NCI-H2029 treated with DMSO at 0.1 percent for 48 hours (cell line): ENCODE measurements at places on chromosomes 1 and 21.
A peak's percentile ranks its signal among the peaks of the same experiment; 100 is the strongest.

DNA sequence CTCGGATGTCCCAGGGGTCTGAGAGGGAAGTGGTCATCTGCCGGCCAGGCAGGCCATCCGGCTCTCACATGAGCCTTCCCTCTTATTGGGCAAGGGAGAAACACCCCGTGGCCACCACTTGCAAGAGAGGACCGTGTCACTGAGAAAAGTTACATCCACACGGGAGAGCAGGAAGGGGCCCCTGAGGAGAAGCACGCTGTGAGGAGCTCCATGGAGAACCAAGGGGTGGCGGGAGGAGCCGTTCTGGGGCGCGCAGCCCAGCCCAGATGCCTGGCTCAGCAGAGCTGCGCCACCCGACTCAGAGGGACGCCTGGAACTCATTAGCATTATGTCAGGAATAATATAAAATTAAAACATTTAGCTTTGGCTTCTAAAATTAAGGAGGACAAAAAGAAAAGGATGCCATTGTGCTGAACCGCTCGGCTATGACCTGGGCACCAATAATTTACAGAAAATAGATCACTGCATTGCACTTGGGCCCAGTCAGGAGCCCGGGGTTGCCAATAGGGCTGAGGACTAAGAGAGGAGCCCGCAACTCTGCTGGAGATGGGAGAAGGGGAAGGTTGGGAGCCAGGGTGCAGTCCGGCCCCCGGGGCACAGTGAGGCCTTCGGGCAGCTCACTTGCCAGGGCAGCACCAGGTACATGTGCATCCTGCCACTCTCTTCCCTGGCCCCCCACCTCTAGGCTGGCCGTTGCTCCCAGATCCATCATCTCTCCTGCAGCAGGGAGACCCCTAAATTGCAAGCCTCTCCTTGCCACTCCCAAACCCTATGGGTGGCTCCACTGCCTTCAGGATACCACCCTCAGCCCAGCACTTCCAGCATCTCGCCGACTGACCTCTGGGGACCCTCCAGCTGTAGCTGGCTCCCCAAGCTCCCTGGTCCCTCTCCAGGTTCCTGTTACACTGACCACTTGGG lies 84.8 kb downstream of the DMRTB1 start:
- DNase-seq = no peak

DNA sequence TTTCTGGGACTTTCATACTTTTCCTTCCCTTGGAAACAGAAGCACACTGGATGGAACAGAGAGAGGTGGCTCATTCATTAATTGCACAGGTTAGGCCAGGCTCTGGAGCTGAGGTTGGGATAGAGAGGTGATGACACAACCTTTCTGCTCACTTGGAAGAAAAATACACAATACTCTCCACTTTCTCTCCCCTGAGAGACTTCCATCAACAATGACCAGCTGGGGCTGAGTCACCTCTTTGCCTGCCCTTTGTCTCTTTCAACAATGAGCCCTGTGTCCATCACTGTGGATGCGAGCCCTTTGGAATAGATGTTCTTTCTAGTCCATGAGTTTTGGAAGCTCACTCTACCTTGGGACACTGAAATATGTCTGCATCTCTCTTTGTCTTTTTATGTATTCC lies 43.1 kb downstream of the ATP2B4 start:
- no peak for DNase-seq

- DNase-seq = no peak
Observed at GRCh38 chr1:2352897-2353550, 38.3 kb downstream of the MORN1 start.

- DNase-seq = no peak
Observed at GRCh38 chr1:10815858-10816195, 19.4 kb upstream of the CASZ1 start.

DNA sequence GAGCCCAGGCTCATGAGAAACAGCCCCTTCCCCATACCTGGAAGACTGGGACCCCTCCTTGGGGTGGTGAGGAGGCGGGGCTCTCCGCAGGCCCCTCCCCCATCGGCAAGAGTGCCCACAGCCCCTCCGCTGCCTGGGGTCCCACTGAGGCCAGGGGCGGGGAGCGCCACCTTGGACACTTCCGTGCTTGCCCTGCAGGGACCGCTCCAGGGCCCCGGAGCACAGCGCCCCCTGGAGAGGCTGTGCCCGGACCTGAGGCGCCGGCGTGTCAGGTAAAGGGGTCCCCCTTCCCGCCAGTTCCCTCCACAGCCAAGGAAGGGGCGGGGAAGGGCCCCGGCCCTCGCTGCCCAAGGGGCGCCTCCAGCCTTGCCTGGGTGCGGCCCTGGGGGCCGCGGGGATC lies 21.5 kb downstream of the INAVA start:
- no peak for DNase-seq

GRCh38 chr1:76033800-76034475 lies 40.6 kb upstream of the ST6GALNAC3 start:
- DNase-seq = no peak

DNA sequence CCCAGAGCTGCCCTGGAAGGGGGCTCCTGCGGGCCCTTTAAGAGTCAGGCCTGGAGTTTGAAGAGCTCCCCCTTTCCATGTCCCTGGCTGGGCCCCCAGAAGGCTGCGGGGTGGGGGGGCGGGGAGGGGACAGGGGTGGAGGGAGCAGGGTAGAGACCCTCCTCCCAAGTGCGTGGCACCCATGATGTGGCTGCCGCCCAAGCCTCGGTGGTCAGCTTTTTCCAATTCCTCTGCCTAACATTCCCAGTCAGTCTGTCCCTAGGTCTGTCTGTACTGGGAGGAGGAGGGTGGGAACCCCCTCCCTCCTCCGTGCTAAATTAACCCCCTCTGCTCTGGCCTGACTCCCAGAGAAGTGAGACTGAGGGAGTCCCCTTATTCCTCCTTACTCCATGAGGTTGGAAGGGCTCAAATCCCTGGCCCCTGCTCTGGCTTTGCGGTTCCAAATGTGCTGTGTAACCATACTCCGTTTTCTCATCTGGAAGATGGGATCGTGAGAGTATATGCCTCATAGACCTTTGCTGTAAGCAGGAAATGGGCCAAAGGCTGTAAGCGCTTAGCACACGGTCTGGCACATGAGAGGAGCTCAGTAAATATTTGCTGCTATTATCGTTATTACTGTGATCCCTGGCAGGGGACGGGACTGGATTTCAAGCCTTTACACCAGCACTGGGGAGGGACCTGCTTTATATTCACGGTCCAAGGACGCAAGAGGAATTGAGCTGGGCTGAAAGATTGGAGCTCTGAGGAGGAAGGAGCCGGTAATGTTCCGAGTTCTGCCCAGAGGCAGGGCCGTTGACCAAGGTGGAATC lies 658 bp upstream of the COL16A1 start:
- peak; percentile 57 for DNase-seq

GRCh38 chr1:15735304-15736037 lies 587 bp upstream of the SLC25A34 start:
- no peak for DNase-seq

DNA sequence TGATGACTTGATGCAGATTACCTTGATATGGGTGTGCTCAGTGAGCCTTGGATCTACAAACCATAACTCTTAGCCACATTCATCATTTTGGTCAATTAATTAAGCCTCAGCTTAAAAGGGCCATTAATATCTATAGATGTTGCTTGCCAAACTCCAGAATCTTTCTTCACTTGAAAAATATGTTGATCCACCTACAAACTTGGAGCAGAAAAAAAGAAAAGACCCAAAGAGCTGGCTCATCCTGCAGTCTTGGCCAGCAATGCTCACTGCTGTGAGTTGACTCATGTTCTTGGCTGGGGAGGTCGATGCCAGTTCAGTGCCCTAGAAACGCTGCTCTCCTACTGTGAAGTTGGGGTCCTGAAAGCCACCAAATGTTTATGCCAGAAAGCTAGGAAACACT lies 75.4 kb downstream of the DPT start:
- no peak for DNase-seq

DNA sequence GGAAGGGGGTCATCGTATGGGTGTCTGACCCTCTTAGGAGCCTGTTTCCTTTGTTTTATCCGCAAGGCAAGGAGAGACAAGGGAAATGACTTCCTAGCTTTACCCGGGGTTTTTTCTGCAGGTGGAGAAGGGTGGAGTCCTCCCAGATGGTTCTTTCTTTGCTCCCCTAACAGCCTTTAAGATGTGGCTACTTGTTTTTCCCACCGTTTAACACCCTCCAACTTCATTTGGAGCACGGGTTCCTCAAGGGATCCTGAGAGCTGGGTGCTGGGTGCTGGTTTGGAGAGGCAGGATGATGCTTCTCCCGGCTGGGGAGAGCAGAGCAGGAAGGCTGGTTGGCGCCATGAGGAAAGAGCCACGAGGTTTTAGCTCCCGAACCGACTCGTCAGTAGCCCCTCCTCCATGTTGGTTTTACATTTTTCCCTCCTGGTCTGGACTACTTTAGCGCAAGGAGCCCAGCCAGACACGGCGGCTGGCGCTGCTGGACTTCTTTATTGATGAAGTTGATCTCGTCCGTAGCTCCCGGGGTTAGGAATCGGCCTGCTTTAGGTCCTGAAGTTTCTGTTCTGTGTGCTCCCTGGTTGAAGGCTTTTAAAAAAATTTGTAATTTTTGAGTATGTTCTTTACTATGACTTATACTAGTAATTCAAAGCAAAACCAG lies 1.4 kb downstream of the UCK2 start:
- peak; percentile 31 for DNase-seq

GRCh38 chr1:93848350-93848883 lies 30.6 kb downstream of the DNTTIP2 start:
- DNase-seq = no peak

DNA sequence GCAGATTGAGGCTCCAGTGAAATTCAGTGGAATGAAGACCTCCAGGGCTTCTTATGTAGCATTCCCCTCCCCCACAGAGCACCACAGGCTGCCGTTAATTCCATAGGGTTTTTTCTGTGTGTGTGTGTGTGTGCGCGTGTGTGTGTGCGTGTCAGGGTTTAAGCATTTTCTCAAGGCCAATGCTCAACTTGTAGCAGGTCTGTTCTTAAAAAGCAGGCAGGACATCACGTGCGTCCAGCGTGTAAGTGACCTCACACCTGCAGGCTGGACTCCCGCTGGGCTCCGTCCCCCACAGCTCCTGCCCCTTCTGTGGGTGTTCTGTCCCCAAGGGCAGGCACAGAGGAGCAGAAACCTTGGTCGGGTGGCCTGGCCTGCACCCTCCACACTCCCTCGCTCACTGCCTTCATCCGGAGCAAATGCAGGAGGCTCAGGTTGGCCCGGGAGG lies 5.3 kb downstream of the PRDM16 start:
- no peak for DNase-seq

DNA sequence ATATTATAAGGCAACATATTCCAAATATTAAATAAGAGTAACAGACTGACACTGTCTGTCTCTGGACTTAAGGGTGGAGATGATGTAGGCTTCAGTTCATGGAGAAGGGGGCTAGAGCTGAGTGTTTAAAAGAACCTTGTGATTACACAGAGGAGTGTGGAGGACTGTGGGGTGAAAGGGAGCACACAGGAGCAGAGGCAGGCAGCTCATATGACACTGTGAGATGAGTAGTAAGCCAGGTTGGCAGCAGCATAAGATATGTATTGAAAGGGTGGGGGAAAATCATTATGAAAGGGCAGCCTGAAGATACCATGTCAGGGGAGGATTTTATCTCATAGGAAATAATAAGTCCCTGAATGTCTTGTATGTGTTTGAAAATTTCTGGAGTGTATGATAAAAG lies 104.5 kb downstream of the AK5 start:
- DNase-seq = no peak

DNA sequence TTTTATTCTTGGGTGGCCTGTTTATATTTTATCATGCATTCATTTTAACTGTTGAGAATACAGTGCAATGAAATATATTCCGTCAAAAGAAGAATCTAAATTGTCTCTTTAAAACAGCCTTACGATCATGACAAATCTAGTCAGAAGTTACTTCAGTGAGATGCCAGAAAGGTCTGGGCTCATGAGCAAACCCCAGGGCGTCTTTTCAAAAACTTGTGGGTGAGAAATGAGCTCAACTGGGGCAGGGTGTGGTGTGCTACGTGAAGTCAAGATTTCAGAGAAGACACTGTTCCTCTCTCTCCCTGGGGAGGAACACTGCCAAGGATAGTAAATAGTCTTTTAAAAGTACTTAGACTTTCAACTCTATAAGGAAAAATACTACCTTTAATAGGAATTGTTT lies 13.4 kb upstream of the UAP1 start:
- DNase-seq = no peak

- no peak for DNase-seq
Observed at GRCh38 chr1:234730770-234731568, 121.0 kb upstream of the IRF2BP2 start.

DNA sequence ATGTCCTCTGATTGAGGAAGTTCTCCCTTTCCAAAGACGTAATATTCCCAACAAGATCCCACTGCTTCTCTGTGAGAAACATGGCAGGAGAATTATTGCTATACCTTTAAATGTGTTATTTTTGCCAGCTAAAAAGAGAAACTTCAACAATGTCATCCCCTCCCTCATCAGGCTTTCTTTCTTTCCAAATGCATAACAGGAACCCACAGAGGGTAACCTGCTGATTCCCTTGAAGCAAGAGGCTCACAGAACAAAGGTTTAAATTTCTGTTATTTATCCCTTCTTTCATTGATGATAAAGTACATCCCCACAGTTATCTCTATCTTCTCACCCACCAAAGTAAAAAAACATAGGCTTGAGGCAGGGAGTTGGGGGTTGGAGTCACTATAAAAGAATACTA lies 102.1 kb downstream of the SLC30A10 start:
- no peak for DNase-seq

DNA sequence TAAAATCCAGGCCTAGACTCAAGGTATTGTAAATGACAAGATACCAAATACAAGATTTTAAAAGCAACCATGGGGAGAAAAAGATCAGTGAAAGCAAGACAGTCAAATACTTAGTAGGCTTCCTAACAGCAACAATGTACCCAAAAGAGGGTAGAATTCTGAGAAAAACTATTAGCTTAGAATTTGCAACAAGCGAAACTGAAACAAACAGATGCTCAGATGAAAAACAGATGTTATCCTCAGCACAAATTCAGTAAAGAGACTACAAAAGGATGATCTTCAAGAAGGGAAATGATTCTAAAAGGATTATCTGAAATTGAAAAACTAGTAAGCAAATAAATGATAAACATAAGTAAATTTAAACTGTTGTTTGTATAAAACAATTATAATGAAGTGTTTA lies 40.0 kb downstream of the PDC start:
- DNase-seq = no peak

- no peak for DNase-seq
Observed at GRCh38 chr1:151611288-151611790, 511 bp upstream of the SNX27 start.

- DNase-seq = no peak
Observed at GRCh38 chr1:22600817-22601605, 35.4 kb upstream of the C1QA start.

DNA sequence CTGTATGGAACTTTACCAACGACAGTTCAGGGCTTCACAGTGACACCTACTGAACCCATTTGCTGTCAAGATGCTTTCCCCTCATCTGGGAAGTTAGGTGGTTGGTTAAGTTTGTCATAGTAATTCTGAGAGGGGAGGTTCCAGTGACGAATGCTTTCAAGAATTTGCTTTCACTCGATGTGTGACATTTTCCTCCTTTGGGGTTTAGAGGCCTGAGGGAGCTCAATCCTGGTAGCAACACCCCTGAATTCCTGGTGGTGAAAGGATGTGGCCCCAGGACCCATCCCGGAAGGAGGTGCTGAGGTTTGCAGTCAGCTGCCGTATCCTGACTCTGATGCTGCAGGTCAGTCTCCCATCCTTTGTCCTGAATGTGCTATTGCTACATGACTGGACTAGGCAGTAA lies 2.8 kb downstream of the PIGV start:
- DNase-seq = no peak
